ENCODE measurements at places on chromosomes 2 and 18.

DNA sequence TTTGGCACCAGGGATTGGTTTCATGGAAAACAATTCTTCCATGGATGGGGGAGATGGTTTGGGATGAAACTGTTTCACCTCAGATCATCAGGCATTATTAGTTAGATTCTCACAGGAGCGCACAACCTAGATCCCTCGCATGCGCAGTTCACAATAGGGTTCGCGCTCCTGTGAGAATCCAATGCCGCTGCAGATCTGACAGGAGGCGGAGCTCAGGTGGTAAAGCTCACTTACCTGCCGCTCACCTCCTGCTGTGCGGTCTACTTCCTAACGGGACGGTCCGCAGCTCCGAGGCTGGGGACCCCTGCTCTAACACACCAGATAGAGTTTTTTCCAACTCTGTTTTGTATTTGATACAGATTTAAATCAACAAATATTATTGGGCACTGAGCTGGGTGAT lies 286.5 kb downstream of the MTX2 start:
- no peaks in the 10 kb centered on the region for H3K36me3 ChIP-seq
- H3K27ac ChIP-seq = no peak overlapping the region
- no peaks in the 10 kb centered on the region for H3K27me3 ChIP-seq
- DNase-seq = no peak
- no peak overlapping the region for H3K4me3 ChIP-seq
- peaks cover 11% of the 10 kb centered on the region for H3K4me1 ChIP-seq

DNA sequence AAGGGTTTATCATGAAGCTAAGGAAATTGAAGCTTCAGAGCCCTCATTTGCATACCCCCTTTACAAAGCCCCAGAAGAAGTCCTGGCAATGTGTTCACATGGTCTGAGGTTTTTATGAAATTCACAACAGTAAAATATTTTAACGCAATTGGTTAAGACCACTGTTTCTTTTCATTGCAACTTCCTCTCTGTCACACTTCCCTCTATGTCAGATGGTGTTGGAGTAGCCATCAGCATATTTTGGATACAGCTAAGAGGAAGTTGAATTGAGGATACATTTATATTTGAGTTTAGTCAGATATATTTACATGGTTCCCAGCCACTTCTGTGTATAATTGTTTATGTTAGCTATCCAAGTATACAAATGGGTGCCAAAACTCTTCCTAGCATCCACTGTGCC lies 170.0 kb downstream of the TXNL1 start:
- no peaks in the 10 kb centered on the region for H3K27me3 ChIP-seq
- peaks cover 4% of the 10 kb centered on the region for H3K4me1 ChIP-seq
- no peaks in the 10 kb centered on the region for H3K36me3 ChIP-seq
- no peak overlapping the region for H3K4me3 ChIP-seq

DNA sequence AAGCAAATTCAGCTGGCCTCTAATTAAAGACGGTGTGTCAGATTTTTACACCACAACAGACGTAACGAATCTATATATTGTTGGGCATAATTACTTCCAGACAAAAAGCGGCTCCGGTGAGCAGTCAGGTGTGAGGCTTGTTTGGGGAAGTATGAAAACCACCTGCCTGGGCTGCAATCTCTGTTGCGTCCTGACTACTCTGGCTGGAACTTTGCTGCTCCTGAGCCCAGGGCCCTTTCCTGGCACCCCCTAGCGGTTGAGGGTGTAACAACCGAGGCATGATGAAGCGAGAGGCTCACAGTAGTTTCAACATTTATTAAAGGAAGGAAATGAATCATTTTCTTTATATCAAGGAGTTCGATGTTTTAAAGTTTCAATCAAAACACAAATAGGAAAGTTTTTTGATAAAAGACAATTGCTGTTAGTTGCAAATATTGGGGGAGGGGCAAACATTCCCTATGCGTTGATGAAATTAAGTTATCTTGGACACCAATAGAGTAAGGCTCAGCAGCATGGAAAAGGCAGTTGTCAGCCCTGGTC lies 10.6 kb upstream of the ITGB6 start:
- no peaks in the 10 kb centered on the region for H3K27me3 ChIP-seq
- peaks cover 79% of the 10 kb centered on the region for H3K4me1 ChIP-seq
- peak overlapping the region; percentile 85 for H3K27ac ChIP-seq
- H3K4me3 ChIP-seq = no peak overlapping the region
- peak; percentile 47 for DNase-seq

GRCh38 chr18:62590799-62591590 lies 68.2 kb downstream of the ZCCHC2 start:
- H3K4me1 ChIP-seq = 0 out of 2 replicates have a peak, but pooled peaks cover 4% of the 10 kb centered on the region
- H3K36me3 ChIP-seq = no peaks in the 10 kb centered on the region
- no peak for DNase-seq
- no peak overlapping the region for H3K4me3 ChIP-seq
- H3K27me3 ChIP-seq = peaks cover 15% of the 10 kb centered on the region
- no peak overlapping the region for H3K27ac ChIP-seq

GRCh38 chr18:11368020-11368419 lies 218.7 kb upstream of the PIEZO2 start:
- H3K27me3 ChIP-seq = no peaks in the 10 kb centered on the region
- no peak overlapping the region for H3K27ac ChIP-seq
- no peak overlapping the region for H3K4me3 ChIP-seq
- H3K36me3 ChIP-seq = no peaks in the 10 kb centered on the region

GRCh38 chr18:2625217-2625616 lies 30.3 kb upstream of the SMCHD1 start:
- no peak overlapping the region for H3K4me3 ChIP-seq
- no peaks in the 10 kb centered on the region for H3K36me3 ChIP-seq
- no peaks in the 10 kb centered on the region for H3K27me3 ChIP-seq
- H3K27ac ChIP-seq = no peak overlapping the region

- no peaks in the 10 kb centered on the region for H3K27me3 ChIP-seq
- no peak overlapping the region for H3K27ac ChIP-seq
- no peaks in the 10 kb centered on the region for H3K36me3 ChIP-seq
- H3K4me3 ChIP-seq = no peak overlapping the region
- no peak for DNase-seq
These were observed 12.7 kb upstream of the DES start for GRCh38 chr2:219405451-219405850.

- no peak overlapping the region for H3K4me3 ChIP-seq
- no peak overlapping the region for H3K27ac ChIP-seq
- no peaks in the 10 kb centered on the region for H3K4me1 ChIP-seq
These were observed 368.6 kb downstream of the EIPR1 start for GRCh38 chr2:3009005-3009404.

DNA sequence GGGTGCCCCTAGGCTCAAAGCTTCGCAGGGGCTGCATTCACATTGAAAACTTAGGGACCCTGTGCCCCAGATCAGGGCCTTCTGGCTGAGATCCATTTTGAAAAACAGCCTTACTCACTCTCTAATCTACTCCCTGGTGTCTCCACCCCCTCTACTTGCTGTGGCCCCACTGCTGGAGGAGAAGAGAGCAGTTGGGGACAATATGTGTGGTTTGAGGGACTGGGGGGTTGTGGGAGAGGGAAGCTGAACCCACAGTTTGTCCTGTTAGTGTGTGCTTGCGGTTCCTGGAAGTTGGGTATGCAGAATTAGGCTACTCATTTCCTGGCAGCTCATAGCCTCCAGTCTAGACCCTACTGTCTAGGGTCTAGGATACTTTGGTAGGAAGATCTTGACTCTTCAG lies 211.4 kb downstream of the PRKCE start:
- no peak overlapping the region for H3K4me3 ChIP-seq
- no peaks in the 10 kb centered on the region for H3K36me3 ChIP-seq
- peaks cover 13% of the 10 kb centered on the region for H3K4me1 ChIP-seq
- H3K27ac ChIP-seq = no peak overlapping the region
- no peak for DNase-seq

DNA sequence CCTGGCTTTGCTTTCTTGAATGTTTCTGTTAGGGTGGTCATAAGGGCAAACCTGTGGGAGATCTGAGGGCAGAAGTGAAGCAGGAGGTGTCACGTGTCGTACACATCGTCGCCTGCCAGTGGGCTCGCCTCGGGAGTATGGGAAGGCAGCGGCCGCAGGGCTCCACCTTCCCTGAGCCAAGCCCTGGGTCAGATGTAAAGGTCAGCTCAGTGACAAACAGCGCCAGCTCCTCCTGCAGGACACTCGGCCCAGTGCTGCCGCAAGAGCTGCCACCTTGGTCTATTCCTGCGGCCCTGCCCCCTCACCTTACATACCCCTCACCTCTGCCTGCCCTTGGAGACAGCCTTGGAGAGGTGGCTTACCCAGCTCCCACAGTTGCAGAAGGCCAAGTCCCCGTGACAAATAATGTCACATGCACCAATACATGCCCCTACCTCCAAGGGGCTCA lies 64.2 kb downstream of the PSMG2 start:
- no peak overlapping the region for H3K4me3 ChIP-seq
- DNase-seq = no peak
- H3K27me3 ChIP-seq = no peaks in the 10 kb centered on the region
- H3K36me3 ChIP-seq = no peaks in the 10 kb centered on the region

GRCh38 chr2:33229646-33230045 lies 246.8 kb upstream of the RASGRP3 start:
- no peaks in the 10 kb centered on the region for H3K27me3 ChIP-seq
- H3K4me1 ChIP-seq = 0 out of 2 replicates have a peak, but pooled peaks cover 4% of the 10 kb centered on the region
- no peak for DNase-seq
- H3K27ac ChIP-seq = no peak overlapping the region
- no peak overlapping the region for H3K4me3 ChIP-seq

DNA sequence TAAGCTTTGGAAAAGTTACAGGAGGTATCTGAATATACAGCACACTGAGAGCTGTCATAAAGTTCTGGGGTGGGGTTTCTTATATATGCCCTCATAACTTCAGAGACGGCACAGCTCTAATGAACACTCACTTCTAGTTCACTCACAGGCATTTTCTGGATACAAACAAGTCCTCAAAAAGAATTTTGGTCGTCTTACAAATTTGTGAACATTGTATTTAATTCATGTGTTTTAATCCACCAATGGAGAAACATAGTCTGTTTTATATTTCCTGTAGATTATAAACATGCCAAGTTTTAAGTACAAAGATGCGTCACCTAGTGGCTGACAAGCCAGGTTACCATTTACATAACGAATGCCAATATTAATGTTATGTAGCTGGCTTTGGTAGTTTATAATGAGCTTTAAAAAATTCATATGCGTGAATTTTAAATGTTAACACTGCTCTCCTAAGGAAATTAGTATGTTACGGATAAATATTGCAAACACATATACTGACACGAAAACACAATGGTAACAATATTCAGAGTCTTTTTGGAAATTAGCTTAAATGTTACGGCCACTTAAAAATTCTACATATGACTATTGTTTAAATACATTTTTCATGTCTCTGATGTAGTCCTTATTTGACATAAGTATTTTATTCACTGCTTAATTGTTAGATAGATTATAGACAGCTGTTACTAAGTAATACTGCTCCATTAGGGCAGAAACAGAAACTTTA lies 2.5 kb downstream of the COL3A1 start:
- peaks cover 42% of the 10 kb centered on the region for H3K4me1 ChIP-seq
- no peaks in the 10 kb centered on the region for H3K27me3 ChIP-seq
- peak overlapping the region; percentile 91 for H3K27ac ChIP-seq
- peak; percentile 78 for DNase-seq

GRCh38 chr2:168426861-168427260 lies 29.2 kb upstream of the CERS6 start:
- H3K4me3 ChIP-seq = no peak overlapping the region
- H3K4me1 ChIP-seq = no peaks in the 10 kb centered on the region
- no peaks in the 10 kb centered on the region for H3K27me3 ChIP-seq
- no peak overlapping the region for H3K27ac ChIP-seq

GRCh38 chr18:79690586-79691482 lies 11.2 kb downstream of the CTDP1 start:
- H3K4me3 ChIP-seq = no peak overlapping the region
- no peak for DNase-seq
- H3K4me1 ChIP-seq = no peaks in the 10 kb centered on the region
- H3K27ac ChIP-seq = no peak overlapping the region
- no peaks in the 10 kb centered on the region for H3K27me3 ChIP-seq

- no peaks in the 10 kb centered on the region for H3K36me3 ChIP-seq
- peaks cover 54% of the 10 kb centered on the region for H3K4me1 ChIP-seq
- H3K4me3 ChIP-seq = peak overlapping the region; percentile 18
These were observed 48.5 kb upstream of the HNRNPA3 start for GRCh38 chr2:177164131-177164530.

- peaks cover 40% of the 10 kb centered on the region for H3K36me3 ChIP-seq
- H3K27me3 ChIP-seq = no peaks in the 10 kb centered on the region
- peaks cover 5% of the 10 kb centered on the region for H3K4me1 ChIP-seq
These were observed 76.3 kb upstream of the WIPF1 start for GRCh38 chr2:174673876-174674275.

DNA sequence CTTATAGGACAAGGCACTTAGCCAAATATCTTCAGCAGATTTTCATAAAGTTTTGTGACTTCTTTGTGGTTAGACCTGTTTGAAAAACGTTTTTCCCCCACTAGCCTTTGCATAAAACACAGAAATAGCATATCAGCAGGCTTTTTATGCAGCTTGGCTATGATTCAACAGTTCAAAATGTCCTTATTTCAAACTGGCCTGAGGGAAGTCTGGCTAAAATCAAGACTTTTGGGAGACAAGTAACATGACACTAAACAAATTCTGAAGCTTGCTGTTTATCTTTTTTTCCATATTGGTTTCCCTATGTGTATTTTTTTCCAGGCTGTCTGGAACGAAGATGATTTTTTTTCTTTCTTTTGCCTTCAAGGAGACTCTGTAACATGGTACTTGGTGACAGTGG lies 95.1 kb upstream of the L3MBTL4 start:
- H3K27me3 ChIP-seq = no peaks in the 10 kb centered on the region
- H3K36me3 ChIP-seq = no peaks in the 10 kb centered on the region
- peak; percentile 42 for DNase-seq
- no peak overlapping the region for H3K27ac ChIP-seq
- H3K4me1 ChIP-seq = peaks cover 10% of the 10 kb centered on the region

DNA sequence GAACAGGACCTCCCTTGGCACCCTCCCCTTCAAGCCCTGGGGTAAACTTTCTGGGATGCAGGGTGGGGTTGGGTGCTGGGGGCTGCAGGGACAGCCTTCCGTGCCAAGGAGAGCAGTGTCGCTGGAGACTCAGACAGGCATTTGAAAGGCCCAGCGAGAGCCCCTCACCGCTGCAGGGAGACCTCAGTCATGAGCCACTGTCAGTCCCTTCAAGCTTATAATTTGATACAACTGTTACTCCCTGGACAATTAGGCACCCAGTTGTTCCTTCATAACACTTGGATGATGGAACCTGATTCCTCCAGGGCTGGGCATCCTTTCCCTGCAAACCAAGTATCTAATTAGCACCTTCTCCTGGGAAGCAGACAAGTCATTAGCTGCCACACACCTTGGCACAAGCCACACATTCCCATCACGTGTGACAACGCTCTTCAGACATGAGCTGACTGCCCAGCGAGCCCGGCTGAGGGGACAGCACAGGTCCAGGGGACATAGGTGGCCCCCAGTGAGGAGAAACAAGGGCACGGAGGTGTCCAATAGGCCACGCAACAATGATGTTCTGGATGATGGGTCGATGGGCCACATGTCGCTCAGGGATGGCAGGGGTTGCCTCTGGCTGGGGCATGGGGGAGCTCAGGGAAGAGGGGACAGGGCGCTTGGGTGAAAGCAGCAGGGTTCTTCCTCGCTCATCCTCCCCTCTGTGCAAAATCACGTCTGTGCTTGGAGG lies 59.6 kb downstream of the KCNF1 start:
- no peaks in the 10 kb centered on the region for H3K4me1 ChIP-seq
- no peak overlapping the region for H3K4me3 ChIP-seq
- no peaks in the 10 kb centered on the region for H3K27me3 ChIP-seq

All from SJSA1 (cell line).